ENCODE measurements at places on chromosomes 16 and 17.

DNA sequence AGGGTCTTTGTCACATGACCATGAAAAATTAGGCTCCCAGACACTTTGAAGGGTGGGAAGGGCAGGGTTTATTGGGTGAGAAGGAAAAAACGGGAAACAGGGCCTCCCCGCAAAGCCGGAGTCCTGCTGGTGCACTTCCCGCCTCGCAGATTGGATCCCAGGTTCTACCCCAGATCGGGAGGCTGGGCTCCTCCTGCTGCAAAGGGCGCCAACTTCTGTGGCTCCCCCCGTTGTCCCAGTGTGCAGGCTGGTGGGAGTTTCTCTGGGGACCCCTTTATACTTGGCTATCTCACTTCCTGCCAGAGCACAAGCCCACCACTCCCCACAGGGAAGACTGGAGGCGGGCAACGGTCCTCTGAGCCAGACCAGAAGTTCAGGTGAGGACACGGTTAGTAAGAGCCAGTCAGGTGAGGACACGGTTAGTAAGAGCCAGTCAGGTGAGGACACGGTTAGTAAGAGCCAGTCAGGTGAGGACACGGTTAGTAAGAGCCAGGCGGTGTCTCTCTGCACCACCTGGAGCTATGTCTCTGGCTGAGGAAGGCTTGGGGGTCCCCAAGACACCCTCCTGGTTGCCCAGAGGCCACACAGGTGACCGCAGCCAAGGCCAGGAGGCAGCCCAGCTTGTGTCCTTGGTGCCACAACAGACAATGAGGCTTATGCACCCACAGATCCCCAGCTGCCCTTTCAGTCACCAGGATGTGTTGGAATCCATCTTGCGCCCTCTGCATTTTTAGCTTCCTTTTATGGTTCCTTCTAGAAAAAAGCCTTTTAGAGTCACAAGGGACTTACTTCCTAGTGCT is 48.1 kb upstream of the CHMP6 start:
- no peak for DNase-seq

DNA sequence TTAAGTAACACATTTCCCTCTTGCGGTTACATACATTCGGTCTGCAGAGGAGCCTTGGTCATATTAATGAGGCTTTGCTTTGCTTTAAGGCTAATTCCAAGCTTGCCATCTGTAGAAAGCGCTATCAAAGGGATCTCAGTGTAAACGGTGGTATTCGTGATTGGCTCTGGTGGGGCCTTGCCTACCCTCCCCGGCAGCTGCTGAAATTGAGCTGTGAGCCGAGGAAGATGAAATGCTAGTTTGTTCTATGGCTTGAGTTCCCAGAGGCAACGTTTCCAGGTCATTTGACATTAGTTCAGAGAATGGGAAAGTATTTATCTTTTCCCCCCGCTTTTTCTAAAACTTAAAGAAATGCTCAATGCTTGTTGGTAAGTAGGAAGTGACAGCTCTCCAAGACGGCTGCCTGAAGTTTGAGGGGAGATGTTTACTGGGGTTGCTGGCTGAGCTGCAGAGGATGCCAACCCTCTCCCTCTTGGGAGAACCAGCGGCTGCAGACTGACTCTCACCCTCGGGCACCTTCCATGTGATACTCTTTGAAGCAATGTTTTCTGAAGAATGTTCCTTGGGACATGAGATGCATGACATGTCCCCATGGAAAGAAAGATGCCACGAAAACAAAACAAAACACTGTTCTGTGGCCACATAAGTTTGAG is 458.7 kb upstream of the EEF2KMT start:
- no peak for DNase-seq

DNA sequence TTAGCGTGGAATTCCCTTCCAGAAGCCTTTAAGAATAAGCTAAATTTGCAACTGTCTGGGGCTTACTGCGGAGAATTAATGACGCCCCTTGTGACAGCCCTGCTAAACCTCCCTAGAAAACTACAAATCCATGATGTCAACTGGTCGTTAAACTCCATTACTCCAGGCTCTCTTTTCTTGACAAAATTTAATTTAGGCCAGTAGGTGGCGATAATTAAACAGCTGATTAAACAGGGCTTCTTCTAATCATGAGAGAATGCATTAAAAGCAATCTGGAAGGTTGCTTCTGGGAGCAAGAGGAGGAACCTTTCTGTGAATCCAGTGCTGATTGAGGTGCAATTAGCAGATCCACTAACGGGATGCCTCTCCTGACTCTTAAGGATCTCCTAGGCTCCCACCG is 8.1 kb upstream of the NLRP1 start:
- no peak for DNase-seq

DNA sequence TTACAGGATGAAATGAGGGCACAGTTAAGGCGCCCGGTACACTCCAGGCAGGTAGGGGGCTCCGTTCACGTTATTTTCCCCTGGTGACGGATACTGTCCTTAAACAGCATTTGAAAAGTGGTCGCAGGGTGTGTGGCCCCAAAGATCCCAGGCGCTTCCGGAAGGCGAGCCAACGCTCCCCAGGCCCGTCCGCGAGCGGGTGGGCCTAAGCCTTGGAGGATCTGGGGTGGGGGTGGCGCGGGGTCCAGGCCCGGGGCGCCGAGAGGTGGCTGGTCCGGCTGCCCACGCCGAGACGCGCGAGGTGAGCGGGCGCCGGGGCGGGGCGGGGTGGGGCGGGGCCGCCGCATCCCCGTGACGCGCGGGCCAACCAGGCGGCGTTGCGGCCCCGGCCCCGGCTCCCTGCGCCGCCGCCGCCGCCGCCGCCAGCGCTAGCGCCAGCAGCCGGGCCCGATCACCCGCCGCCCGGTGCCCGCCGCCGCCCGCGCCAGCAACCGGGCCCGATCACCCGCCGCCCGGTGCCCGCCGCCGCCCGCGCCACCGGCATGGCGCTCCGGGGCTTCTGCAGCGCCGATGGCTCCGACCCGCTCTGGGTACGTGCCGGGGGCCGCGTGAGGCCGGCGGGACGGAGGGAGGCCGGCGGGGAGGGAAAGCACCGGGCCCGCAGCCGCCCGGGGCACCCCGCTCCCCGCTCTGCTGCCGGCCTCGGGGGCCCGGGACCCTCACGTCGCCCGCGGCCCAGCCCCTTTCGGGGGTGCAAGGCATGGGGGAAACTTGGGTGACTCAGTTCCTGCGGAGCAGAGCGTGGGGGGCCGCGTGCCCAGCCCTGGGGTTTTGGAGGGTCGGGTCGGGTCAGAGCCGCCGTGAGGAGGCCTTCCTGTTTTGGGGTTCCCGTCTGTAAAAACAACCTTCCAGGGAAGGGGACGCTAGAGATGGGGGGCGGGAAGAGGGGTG is at the start of gene ABCC1:
Gene ABCC1, plus strand, starts transcription at position 407 of the 951 bp plus-strand sequence. Its CDS starts 136 bp downstream, at position 543.
- no peak for DNase-seq

DNA sequence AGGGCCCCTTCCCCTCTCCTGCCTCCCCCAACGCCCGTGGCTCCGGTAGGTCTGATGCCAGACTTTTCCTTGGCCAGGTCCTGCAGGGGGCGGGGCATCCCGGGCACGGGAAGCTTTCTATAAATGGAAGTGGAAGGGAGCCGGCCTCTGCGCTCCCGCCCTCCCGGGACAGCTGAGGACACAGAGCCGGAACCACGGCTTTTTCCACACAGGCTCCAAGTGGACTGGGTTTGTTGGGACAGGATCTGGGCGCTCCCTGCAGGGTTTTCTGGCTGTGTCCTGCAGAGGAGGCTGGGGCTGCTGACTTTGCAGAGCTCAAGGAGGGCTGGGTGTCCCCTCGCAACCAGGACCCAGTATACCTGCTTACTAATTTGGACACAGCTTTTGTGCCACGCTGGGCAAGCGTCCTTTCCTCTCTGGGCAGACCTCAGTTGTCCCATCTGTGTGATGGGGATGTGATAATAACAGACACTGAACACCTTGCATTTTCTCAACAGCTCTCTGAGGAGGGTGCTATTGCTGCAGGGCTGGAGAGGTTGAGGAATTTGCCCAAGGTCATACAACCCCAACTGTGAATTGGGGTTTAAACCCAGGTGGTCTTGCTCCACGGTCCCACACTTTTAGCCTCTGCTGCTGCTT is 1.8 kb downstream of the TNS4 start:
- peak; percentile 88 for DNase-seq

GRCh38 chr17:46948544-46948943 is 25.6 kb downstream of the GOSR2 start:
- DNase-seq, result no peak
